ENCODE measurements at places on chromosomes 2 and 18. TPM values are rescaled to one million over a fixed set of nuclear protein-coding genes. Genes with fewer than 3 reads are reported as not detected.

The RSAD2 gene
- 1.1 TPM for total RNA-seq

The UBE2F gene
- 46.4 TPM for total RNA-seq

The RETREG2 gene
- 47.7 TPM for total RNA-seq

The CXCR2 gene
- not detected for total RNA-seq

The REG1A gene
- not detected for total RNA-seq

The COLEC12 gene
- total RNA-seq: 73.4 TPM

The ITGB6 gene
- not detected for total RNA-seq

The SERPINB11 gene
- not detected for total RNA-seq

Measured in cardiac ventricle fibroblast (primary cell).